ENCODE measurements at places on chromosomes 6 and 20.

DNA sequence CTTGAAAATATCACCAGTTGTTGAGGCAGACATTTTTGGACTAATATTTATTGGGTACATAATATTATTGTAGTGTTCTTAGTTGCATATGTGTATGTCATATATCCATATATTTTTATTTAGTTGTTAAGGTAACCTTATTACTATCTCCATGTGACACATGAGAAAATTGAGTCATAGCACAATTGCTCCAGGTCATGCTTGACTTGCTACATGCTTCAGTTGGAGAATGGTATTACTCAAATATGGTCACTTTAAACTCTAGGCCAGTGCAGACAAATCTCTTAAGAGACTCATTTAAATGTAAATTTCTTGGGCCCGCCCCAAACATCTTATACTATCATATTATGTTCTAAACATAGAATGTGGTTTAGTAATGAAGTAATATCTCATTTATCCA lies 246.1 kb downstream of the RIMS1 start:
- no peak for DNase-seq

DNA sequence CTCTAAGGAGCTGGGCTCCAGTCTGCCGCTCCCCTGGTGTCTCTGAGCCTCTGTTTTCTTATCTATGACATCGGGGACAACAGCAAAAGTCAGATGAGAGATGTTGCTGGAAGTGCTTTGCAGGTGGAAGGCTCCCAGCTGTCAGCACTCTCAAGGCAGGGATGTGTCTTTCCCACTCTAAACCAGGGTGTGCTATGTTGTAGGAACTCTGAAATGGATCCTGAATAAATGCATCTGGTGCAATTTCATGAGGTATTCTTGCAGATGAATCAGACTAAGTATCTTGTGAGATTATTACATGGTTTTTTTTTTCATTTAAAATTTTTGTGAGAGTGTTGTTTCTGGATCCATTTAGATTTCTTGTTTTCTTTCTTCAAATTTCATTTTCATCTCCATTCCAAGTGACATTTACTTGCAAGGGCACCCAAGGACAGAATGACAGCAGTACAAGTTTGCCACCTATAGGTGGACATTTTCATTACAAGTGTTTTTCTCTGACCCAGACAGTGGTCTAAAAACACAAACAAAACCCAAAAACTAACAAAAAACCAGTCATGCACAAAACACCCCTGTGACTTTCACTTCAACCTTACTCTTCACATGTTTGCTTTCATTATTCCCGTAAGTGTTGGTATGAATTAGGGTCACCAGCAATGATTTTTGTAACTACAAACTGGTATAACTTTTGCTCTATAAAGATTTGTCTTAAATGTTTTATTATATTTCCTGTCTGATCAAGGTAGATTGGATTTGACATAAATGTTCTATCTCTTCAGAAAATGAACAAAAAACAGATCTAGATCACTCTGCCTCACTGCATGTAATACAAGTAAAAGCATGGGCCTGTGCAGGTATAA lies 14.7 kb upstream of the SIM1 start:
- no peak for DNase-seq

- DNase-seq, result no peak
These were observed 36.2 kb downstream of the ARHGAP18 start for GRCh38 chr6:129673748-129674147.

DNA sequence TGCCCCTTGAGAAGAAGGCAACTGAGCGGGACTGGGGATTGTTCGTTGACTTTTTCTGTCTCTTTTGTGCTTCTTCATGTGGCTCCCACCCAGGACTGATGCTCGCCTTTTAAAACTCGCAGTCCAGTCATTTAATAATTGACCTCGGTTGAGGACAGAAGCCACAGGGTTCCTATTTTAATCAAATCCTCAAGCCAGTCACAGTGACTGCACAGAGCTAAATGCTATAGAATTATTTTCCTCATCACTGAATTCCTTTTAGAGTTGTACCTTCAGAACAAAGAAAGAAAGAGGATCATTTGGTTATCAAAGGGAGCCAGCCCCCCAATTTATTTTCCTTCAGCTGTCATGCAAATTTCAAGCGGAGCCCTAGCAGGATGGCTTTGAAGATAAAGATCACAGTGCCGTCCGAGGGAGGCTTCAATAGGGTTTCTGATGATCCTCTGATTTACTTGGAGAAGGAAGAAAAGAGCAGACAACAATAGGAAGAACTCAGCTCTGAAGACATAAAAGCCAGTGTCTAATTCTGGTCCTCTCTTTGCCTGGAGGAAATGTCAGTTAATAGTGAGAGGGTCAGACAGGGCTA lies 186.6 kb downstream of the DOK5 start:
- no peak for DNase-seq

DNA sequence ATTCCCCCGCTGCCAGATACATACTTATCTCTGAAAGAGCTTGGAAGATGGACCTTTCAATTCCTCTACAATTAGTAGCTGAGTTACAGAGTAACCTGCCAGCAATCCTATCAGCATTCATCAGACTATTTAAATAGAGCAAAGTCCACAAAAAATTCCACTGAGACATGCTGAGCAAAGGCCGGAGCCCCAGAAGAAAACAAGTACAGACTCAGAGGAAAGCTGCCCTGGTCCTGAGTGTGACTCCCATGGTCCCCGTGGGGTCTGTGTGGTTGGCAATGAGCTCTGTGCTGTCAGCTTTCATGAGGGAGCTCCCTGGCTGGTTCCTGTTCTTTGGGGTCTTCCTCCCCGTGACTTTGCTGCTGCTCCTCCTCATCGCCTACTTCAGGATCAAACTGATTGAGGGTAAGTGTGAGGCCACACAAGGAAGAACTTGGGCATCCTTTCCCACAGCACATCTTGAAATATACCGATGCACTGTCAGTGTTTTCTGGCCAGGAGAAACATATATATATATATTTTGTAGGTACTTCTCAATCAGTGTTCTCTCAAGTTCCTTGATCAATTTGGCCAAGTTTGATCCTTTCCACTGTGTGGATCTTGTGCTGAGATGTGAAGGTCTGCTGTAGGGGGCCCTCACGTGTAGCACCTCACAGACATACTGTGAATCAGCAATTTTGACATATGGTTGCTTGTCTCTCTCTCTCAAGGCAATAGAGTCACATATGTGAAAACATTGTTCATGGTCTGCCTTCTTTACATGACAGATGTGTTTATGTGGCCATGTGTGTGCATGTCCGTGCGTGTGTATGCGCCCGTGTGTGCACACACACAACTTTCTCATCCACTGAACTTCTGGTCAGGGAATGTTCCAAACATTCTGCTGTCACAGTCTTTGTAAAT lies at the start of gene SMLR1:
SMLR1 (plus strand) TSS at position 160 of the 903 bp plus-strand sequence; CDS start at position 168, 8 bp downstream.
- no peak for DNase-seq

DNA sequence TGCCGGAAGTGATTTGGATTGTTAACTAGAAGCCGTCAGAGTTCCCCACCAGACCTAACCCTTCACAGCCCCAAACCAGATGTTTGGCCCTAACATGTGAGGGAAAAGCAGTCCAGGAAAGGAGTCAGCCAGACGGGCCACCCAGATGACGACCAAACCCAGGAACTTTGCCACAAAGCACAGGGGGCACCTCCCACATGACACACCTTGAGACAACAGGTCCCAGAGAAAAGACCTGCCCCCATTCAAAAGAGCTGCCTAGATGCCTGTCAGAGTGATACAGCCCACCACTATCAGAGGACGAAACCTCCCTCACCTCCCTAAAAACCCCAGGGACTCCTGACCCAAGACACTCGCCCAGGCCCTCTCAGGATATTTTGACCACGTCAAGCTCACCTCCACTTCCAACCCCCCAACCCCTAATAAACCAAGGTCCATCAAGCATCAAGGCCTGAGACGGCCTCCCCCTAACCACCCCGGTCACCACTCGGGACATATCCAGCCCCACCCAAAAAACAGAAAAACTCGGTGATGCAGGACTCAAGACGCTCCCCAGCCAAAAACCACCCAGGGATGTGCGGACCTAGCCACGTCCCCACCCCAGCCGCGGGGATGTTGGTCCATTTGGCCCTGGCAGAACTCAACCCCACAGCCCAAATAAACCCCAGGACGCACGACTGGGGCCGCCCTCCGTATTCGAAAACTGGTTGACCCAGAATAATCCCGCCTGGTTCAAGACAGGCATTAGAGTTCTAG lies 662 bp downstream of the ZNF343 start:
- no peak for DNase-seq

GRCh38 chr6:143647191-143647590 lies 30.6 kb upstream of the PHACTR2 start:
- DNase-seq, result no peak

DNA sequence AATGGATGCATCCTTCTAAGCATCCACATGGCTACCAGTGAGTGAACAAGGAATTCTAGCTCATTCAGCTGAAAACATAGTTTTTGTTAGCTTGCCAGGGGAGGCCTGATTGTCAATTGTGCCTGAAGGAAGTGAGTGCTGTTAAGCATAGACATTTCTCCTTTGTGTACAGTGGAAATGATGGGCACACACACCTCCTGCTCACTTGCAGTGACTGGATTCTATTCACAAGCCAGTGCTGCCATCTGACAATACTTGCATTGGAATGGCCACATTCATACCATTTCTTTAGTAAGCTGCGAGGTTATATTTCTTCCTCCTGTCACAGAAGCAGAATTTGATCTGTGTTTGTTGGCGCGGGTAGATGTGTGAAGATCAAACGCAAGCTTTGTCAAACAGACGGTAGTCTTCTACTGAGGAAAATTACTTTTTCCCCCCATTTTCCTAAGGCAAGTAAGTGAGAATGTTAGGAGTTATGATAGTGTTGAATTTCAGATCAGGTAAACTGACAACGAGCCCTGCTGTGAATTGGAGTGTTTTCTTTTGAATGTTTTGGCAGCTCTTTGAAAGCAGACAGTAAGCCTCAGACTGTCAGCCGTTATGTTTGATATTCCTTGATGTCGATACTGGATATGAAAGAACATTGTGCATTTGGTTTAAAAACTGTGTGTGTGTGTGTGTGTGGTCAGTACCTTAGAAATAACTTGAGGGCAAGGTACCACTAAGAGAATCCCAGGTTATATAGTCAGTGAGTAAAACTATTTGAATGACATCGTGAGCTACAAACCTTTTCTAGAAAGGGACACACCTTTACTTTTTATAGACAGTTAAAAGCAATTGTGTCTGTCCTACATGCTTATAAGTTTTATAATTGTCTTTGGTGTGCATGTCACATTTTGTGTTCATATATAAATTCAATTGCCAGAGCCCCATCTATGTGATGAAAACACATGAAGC lies 84.2 kb upstream of the BMP2 start:
- DNase-seq, result no peak

DNA sequence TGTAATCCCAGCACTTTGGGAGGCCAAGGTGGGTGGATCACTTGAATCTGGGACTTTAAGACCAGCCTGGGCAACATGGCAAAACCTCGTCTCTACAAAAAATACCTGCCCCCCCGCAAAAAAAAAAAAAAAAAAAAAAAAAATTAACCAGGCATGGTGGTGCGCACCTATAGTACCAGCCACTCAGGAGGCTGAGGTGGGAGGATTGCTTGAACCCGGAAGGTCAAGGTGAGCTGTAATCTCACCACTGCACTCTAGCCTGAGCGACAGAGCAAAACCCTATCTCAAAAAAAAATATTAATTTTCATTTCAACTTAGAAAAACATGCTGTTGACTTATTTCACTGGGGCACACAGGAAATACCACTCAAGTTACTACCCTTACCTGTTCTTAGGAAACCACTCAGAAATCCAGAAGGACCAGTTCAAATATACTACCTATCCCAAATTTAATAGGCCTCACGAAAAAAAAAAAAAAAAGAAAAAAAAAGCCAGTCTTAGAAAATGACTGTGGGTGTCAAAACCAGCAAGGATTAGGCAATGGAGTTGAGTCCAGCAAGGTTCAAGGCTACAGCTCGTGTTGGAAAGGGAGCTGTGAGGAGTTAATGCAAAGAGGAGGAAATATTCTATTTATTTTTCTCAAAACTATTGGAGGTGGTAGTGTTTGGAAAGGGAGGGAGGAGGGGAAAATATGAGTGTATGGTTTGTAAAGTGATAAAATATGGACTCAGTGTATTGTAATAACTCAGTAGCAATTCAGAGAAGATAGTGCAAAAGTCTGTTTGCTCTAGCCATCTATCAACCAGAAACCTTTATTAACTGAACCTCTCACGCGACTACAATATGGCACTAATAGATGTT lies 33.9 kb upstream of the PIM1 start:
- no peak for DNase-seq

DNA sequence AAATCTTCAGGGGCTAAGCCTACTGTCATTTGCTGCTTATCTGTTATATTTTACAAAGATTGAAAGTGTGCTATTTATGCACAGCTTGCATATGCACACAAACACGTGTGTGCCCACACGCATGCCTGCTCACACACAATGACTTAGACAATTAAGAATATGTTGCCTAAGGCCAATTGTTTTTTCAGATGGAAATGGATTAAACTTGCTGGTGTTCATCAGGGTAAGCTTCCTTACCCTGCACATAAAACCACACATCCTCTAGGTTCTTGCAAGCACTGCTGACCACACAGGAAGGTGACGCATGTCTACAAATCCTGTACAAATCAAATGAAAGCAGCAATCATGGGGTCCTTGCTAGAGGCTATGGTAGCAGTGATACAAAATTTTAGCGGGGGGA lies 58.4 kb downstream of the GJA10 start:
- no peak for DNase-seq

GRCh38 chr6:5997420-5997987 lies 9.2 kb downstream of the NRN1 start:
- DNase-seq, result no peak

DNA sequence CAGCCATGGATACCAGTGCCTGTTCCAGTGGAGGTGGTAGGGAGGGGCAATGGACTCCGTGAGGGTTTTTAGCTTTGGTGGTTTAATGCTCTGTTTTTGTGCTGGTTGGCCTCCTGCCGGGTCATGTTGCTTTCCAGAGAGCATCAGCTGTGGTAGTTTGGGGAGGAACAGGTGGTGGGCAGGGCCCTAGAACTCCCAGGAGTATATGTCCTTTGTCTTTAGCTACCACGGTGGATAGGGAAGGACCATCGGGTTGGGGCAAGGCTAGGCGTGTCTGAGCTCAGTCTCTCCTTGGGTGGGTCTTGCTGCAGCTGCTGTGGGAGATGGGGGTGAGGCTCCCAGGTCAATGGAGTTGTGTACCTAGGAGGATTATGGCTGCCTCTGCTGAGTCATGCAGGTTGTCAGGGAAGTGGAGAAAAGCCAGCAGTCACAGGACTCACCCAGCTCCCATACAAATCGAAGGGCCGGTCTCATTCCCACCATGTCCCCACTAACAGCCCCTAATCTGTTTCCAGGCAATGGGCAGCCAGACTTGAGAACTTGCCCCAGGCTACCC lies 38.9 kb downstream of the MRAP2 start:
- no peak for DNase-seq

GRCh38 chr20:6864740-6865139 lies 97.3 kb downstream of the BMP2 start:
- no peak for DNase-seq

DNA sequence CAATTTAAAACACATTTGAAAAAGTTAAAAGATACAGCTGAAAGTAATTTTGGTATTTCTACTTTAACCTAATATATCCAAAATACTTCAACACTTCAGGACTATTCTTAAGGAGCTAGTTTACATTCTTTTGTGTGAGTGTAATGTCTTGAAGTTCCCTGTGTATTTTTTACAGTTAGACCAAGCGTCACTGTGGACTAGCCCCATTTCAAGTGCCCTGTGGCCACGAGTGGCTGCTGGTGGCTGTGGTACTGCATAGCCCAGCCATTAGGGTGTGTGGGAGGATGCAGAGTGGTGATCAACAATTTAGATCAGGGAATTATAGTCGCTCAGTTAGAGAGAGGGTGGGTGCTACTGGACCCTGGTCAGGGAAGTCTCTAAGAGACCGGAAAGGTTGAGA lies 869 bp upstream of the CST5 start:
- DNase-seq, result no peak
